Amygdala (tissue), 56 donors: ENCODE measurements at places on chromosomes 12 and 14.

DNA sequence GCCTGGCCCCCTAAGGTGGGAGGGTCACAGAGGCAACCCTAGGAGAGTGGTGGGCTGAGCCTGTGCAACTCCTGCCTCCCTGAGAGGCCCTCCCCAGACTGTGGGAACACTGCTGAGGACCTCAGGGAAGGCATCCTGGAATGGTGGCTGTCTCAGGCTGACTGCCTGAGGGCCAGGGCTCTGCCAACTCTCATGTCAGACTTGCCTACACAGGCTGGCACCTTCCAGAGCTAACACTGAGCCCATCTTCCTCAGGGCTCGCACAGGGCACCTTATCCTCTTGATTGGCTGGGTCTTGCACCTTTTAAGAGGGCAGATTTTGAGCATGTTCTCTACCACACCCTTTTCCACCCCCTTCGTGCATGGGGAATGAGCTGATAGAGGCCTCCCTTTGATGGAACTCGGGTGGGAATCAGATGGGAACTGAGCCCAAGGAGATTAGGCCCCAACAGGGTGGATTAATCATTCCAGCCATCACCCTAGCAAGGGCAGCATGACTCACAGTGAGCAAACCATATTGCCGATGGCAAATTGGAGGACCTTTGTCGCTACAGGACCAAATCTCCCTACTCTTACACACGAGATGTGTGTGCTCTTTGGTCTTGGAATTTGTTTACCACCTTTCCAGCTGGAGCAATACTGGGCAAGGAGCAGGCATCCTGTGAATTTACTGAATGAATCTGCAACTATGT lies 702.8 kb downstream of the VRK1 start:
- no peak for DNase-seq

- DNase-seq, result no peak
Observed at GRCh38 chr12:62618319-62618718, 151.7 kb downstream of the MON2 start.

DNA sequence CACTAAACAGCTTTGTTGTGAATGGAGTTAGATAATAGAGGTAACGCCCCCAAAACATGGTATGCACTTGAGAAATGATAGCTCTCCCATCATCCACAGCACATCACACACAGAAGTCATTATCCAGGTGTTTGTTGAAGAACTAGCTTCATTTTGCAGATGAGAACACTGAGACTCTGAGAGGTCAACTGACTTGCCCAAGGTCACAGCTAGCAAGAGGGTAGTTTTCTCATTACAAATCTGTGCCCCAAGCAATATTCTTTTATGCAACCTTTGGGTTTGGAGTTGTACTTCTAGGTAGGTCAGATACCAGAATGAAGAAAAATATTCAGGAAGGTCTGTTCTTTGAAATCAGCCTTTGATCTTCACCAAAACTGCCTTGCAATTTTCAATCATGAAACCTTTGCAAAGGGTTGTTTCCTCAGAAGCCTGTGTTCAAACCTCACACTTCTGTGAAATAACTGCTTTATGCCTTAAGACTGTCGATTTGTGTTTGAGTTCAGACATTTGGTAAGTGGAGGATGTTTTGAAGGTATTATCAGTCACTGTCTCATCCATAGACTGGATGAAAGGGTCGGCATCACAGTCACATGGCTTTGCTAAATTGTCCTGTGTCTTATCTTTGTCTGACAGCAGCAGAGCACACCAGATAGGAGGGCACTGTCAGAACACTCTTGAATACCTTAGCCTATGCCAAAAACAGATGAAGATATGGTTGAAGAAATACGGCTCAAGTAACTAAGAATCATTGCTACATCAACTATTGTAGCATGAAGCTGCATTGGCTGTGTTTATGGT lies 233.2 kb upstream of the BTG1 start:
- DNase-seq, result no peak

DNA sequence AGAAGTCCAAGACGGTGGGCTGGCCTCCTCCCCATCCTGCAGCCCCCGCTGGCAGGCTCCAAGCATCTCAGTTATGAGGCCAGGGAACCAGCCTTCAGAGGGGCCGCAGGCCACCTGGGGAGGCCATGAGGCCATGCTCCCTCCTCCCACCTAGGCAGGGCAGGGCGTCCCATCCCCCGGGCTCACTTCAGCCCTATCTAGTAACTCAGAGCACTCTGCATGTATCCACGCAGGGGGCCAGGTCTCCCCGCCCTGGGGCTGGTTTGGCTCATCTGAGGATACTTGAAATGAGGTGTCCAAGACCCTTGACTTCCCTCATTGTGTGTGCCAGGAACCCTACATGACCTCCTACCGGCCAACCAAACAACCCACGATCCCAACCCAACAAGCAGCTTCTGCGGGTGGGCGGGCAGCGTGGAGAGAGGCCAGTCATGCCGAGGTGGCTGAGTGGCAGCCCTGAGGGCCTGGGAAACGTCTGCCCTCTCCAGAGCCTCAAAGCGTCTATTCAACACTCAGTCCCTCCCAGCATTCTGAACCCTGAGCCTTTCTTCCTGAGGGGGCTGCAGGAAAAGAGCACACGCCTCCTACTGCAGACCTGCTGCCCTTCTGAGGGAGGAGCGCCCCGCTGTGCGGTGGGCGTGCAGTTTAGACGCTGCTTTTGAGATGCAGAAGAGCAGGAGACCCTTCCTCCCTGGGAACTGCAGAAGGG lies 16.8 kb downstream of the ISCA2 start:
- no peak for DNase-seq

DNA sequence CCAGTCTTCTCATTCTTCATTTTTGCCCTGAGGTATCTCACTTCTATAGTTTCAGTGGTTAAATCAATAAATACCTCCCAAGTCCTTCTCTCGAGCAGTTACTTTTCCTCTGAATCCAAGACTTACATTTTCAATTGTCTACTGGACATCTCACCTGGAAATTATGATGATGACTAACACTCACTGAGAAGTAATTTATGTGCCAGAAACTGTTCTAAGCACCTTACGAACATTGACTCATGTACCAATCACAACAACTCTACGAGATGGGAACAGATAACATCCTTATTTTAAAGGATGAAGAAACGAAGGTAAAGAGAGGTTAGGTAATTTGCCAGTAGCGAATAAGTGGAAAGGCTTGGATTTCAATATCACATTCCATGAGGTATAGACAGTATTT lies 94.1 kb downstream of the EML5 start:
- DNase-seq, result no peak

GRCh38 chr12:5272018-5272785 lies 159.7 kb upstream of the NTF3 start:
- no peak for DNase-seq

- no peak for DNase-seq
Observed at GRCh38 chr12:127810041-127810440, 456.9 kb upstream of the TMEM132C start.

DNA sequence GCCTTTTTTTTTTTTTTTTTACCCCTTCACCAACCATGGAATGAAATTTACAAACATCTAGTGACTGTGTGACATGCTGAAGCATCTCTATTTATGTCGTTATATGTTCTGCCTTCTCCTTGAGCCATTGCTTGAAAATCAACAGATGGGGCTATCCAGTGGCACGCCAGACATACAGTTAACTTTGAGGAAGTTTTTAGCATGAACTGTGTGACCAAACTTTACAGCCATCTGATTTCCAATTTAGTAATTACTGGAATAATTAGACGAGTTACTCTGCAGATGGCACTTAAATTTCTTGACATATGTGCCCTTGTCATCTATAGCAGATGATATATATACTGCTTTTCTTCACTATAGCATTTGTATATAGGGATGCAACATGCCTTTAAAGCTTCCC lies 192.1 kb downstream of the SNAPC1 start:
- no peak for DNase-seq

DNA sequence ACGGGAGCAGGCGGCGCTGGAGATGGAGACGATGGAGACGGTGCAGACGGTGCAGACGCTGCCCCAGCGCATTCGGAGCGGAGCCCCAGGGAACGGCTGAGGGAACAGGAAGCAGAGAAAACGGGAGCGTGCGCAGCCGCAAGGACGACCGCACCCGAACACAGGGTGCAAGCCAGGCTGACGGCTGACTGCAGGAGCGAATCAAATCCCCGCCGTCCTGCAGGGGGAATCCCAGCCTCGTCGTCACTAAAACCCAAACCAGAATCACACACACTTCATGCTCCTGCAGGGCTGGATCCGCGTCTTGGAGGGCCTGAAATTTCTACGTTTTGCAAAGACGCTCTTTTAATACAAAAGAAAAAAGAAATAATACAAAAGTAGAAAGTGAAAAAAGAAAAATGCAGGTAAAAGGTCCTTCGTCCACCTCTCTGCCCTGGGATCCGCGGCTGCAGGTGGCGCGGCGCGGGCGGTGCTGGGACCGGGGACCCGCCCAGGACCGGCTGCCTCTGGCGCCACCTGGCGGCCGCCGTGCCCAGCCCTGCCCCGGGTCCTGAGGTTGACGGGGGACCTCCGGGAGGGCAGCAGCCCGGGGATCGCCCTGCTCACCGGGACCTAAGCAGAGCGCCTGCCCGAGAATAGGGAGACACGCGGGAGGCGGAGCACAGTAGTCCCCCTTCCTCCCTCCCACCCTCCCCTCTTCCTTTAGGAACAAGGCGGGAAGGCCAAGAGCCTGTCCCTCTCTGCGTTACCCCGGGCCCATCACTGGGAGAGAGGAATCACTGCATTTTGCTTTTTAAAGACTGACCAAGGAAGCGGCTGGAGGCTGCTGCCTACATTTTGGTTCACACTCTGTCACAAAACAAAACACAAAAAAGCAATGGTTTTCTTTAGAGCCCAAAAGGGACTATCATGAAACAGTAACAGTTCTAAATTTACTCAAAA lies 20.1 kb downstream of the STX2 start:
- DNase-seq, result peak; percentile 11

- no peak for DNase-seq
Observed at GRCh38 chr12:95262808-95263207, 45.2 kb downstream of the VEZT start.

- DNase-seq, result no peak
Observed at GRCh38 chr12:65668981-65669695, 155.1 kb upstream of the HMGA2 start.

GRCh38 chr12:56257491-56258067 lies 605 bp downstream of the ANKRD52 start:
- DNase-seq, result no peak

DNA sequence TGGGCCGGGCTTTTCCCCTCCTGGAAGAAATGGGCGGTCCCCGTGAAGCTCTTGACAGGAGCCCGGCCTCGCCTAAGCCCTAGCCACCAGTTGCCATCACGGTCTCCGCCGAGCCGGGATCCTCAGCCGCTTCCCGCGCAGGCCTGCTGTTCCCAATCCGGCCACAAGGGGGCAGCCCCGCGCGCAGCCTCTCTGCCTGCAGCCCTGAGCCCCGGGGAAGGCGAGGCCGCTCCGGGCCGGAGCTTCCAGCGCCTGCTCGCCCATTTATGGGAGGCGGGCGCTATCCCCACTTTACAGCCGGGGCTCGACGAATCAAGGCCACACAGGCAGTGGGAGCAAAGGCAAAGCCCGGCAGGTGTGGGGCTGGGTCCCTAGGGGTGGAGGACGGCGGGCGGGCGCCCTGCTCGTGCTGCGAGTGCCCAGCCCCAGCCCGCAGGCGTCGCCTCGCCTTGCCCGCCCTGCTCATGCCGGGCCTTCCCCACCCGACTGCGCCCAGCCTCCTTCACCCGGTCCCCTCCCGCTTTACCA lies 61.5 kb downstream of the LGMN start:
- peak; percentile 32 for DNase-seq

- DNase-seq, result no peak
Observed at GRCh38 chr14:105986894-105987284, 460.5 kb downstream of the TMEM121 start.
